ENCODE measurements at places on chromosomes 1 and 21. TPM values are rescaled to one million over a fixed set of nuclear protein-coding genes. Genes with fewer than 3 reads are reported as not detected.

- no peak for DNase-seq
These were observed 127.8 kb downstream of the MACF1 start for GRCh38 chr1:39332291-39332690.

- no peak for DNase-seq
These were observed 239.8 kb downstream of the ZNF648 start for GRCh38 chr1:181821701-181822100.

GRCh38 chr1:164772635-164773034 is 213.7 kb downstream of the PBX1 start:
- peak; percentile 85 for DNase-seq

- no peak for DNase-seq
These were observed 128.1 kb upstream of the ZNF648 start for GRCh38 chr1:182189535-182190066.

GRCh38 chr1:22332795-22333499 is 118.7 kb upstream of the ZBTB40 start:
- DNase-seq, result peak; percentile 42

- DNase-seq, result no peak
These were observed 16.7 kb downstream of the SHISA4 start for GRCh38 chr1:201905234-201905890.

DNA sequence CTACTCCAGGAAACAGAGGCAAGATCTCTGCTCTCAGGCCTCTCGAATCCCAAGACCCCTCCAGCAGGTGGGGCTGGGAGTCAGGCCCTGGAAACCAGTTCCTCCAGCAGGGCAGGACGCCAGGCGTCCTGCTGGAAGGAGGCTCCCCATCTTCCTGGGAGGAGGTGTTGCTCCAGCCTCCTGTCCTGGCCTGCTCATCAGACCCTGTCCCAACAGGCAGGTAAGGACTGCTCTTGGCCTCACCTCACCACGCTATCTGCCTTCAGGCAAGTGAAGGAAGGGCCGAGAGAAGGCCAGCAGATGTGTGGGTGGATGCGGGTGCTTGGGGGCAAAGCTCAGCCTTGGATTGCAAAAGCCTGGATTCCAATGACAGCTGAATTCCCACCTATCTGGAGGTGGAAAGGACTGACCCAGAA is 82.9 kb downstream of the SSBP3 start:
- DNase-seq, result no peak

GRCh38 chr1:201711811-201712210 is 117.1 kb upstream of the IPO9 start:
- no peak for DNase-seq

DNA sequence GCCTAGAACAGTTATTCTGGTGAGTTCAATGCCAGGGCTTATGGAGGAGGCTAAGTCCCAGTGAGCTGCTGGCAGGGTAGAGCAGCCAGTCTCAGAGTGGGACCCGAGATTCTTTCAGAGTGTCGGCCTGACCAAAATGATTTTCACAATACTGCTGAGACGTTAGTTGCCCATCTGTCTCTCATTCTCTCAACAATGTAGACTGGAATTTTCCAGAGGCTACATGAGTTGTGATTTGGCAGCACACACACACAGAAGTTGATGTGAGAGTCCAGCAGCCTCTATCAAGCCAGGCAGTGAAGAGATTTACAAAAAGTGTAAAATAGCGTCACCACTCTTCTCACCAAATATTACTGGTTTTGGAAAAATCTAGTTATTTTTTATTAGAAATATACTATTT is 21.7 kb downstream of the CACNA1S start:
- DNase-seq, result no peak

DNA sequence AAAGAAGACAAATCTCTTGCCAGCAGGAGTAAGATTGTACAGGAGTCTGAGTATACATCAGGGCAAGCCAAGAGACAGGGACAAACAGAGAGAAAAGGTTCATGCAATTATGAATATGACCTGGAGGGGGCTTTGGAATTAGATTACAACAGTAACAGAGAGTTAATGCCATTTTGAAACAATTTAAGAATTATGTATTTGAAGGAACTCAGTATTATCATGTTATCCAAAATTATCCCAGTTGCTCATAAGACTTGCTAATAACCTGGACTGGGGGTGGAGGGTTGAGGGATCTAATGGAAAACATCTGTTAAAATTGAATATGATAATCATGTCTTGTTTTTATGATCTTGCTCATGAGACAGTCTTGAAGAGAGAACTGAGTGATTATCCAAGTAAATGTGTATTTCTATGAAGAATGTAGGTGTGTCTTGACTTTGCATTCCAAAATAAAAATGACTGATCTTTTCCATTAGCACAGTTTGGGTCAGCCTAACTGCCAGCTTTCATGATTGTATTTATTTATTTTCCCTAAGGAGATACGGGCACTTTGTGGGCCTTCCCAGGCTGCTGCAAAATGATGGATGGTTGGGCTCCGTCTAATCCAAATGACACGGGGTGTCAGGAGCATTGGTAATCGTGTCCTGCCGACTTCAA is 117.7 kb downstream of the ERG start:
- DNase-seq, result no peak

- DNase-seq, result no peak
These were observed 58.2 kb upstream of the KIAA1614 start for GRCh38 chr1:180854456-180854855.

DNA sequence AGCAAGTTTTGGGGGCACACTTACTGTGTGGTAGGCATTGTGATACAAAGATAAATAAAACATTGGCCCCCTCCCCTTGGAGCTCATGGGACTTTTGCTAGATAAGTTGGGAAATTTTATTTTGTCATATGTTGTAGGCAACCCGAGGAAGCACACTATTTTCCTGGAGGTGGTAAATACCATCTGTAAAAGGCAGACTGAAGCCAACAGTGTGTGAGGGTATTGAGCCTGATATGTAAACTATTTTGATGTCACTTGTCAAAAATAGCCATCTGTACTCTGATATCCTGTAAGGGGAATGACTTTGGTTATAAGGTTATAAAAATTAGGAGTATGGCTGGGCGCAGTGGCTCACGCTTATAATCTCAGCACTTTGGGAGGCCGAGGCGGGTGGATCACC is 30.6 kb downstream of the VANGL2 start:
- DNase-seq, result no peak

- DNase-seq, result no peak
These were observed 6.2 kb upstream of the CD34 start for GRCh38 chr1:207917080-207917479.

- DNase-seq, result no peak
These were observed 47.7 kb upstream of the PPM1J start for GRCh38 chr1:112762541-112763500.

- no peak for DNase-seq
These were observed 6.2 kb downstream of the AMPD2 start for GRCh38 chr1:109625601-109626560.

GRCh38 chr1:235240960-235241359 is 79.9 kb upstream of the RBM34 start:
- no peak for DNase-seq

GRCh38 chr1:236201786-236202185 is 59.4 kb downstream of the GPR137B start:
- DNase-seq, result no peak

GRCh38 chr1:7678491-7679158 is 92.5 kb upstream of the VAMP3 start:
- no peak for DNase-seq

DNA sequence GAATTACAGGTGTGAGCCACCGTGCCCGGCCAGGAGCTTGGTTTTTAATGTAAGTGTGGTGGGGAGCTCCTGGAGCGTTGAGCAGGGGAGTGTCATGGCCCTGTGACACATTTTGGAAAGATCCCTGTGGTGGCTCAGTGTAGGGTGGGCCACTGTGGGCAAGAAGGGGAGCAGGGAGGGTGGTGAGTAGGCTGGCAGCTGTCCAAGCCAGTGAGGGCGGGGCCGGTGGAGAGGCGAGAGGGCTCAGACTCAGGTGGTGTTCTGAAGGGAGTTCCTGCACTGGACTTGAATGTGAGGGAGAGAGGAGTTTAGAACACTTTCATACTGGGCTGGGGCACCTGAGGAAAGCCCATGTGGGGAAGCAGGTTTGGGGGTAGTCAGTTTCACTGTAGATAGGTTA is 3.1 kb upstream of the EVA1B start:
- no peak for DNase-seq

DNA sequence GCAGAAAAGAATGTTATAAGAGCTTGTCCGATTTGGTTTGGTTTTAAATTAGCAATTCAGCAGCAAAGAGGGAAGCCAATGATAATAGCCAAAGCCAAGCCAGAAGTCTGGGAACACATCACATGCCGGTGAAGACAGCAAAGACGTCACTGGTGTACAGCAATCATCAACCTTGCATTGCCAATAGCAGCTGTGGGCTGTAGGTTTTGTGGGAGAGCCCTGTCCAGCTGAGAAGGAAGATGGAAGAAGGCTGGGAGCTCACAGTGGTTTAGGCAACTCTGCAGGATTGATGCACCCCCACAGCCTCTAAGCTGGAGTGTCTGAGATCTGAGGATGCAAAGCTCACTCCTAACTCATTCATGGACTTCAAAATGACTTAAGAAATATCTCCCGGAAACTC is 338.7 kb downstream of the SIPA1L2 start:
- no peak for DNase-seq

DNA sequence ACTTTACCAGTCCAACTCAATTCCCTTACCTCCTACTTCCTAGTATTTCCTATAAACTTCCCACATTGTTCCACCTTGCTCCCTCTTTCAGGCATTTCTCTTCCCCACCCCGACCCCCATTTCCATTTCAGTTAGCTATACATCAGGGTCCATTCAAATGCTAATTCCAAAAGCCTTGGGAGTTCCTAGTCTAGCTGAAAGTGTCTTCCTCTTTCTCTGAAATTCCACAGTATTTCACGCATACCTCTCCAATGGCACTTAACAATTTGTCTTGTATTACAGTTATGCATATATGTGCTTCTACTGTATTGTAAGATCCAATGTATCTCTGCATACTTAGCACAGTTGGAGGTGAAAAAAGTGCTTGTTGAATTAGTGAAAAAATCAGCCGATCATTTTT is 94.9 kb downstream of the ZNF644 start:
- no peak for DNase-seq

- peak; percentile 60 for DNase-seq
These were observed 9.2 kb upstream of the LAD1 start for GRCh38 chr1:201408176-201408833.

LCE2C gene
- not detected for total RNA-seq

CAPN2 gene
- total RNA-seq, result 43.4 TPM

PAQR7 gene
- 3.2 TPM for total RNA-seq

SHISAL2A gene
- not detected for total RNA-seq

TSPAN1 gene
- 0.64 TPM for total RNA-seq

FCAMR gene
- not detected for total RNA-seq

HTR6 gene
- not detected for total RNA-seq

IL20 gene
- not detected for total RNA-seq

PRDM16 gene
- 0.97 TPM for total RNA-seq

NHLH1 gene
- total RNA-seq, result 0.04 TPM

CFAP107 gene
- not detected for total RNA-seq

E2F2 gene
- 5.2 TPM for total RNA-seq
